MCF 10A (cell line): ENCODE measurements at places on chromosomes 12 and 14. TPM values are rescaled to one million over a fixed set of nuclear protein-coding genes. Genes with fewer than 3 reads are reported as not detected.

Gene WSCD2
- total RNA-seq, result not detected in 2 replicates

Gene MFAP5
- total RNA-seq, result 0.64 and 1.6 TPM in 2 replicates

Gene TEX52
- not detected in 2 replicates for total RNA-seq

Gene BEGAIN
- total RNA-seq, result 3.6 and 7.0 TPM in 2 replicates

Gene CLEC9A
- total RNA-seq, result not detected in 2 replicates

Gene CLEC4A
- total RNA-seq, result 0.79 and 1.3 TPM in 2 replicates

Gene LRTM2
- not detected in 2 replicates for total RNA-seq

Gene RABGGTA
- 51.7 and 75.0 TPM in 2 replicates for total RNA-seq

Gene SCN8A
- total RNA-seq, result 0.70 and 2.1 TPM in 2 replicates

Gene PPM1H
- 0.49 and 2.0 TPM in 2 replicates for total RNA-seq

Gene RGS6
- not detected in 2 replicates for total RNA-seq

Gene CLEC2D
- total RNA-seq, result 5.1 and 6.7 TPM in 2 replicates

Gene KRT83
- 12.2 and 14.5 TPM in 2 replicates for total RNA-seq

Gene DDIT3
- total RNA-seq, result 156 and 168 TPM in 2 replicates

Gene SLC17A8
- not detected in 2 replicates for total RNA-seq

Gene TSPAN11
- not detected in 2 replicates for total RNA-seq

Gene RNFT2
- 7.2 and 10.5 TPM in 2 replicates for total RNA-seq

Gene FOXA1
- 8.6 and 11.2 TPM in 2 replicates for total RNA-seq

Gene GAS2L3
- total RNA-seq, result 29.9 and 32.6 TPM in 2 replicates

Gene VRTN
- not detected in 2 replicates for total RNA-seq

Gene RIMBP2
- total RNA-seq, result not detected in 2 replicates

Gene TPPP2
- total RNA-seq, result not detected in 2 replicates

Gene ANKS1B
- total RNA-seq, result 17.7 and 18.8 TPM in 2 replicates
